ENCODE measurements at places on chromosomes 3 and 15.
A peak's percentile ranks its signal among the peaks of the same experiment; 100 is the strongest.

GRCh38 chr3:13718000-13718399 is 161.9 kb downstream of the WNT7A start:
- DNase-seq, result peak; percentile 5

DNA sequence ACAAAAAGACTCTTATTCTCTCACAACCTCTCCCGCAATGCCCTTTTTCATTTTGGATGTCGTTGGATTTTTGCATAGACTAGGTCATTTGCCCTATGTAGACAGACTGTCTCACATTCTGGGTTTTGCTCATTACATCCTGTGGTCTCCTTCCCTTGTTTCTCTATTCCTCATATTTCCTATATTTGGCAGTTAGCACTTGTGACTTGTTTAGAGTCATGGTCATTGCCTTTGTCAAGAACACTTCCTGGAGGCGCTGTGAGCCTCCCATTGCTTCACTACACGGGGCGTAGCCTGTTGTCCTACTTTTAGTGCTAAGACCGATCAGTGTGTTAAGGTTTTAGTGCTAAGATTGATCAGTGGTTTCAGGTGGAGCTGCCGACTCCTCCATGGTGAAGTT is 16.1 kb upstream of the TATDN2 start:
- no peak for DNase-seq

DNA sequence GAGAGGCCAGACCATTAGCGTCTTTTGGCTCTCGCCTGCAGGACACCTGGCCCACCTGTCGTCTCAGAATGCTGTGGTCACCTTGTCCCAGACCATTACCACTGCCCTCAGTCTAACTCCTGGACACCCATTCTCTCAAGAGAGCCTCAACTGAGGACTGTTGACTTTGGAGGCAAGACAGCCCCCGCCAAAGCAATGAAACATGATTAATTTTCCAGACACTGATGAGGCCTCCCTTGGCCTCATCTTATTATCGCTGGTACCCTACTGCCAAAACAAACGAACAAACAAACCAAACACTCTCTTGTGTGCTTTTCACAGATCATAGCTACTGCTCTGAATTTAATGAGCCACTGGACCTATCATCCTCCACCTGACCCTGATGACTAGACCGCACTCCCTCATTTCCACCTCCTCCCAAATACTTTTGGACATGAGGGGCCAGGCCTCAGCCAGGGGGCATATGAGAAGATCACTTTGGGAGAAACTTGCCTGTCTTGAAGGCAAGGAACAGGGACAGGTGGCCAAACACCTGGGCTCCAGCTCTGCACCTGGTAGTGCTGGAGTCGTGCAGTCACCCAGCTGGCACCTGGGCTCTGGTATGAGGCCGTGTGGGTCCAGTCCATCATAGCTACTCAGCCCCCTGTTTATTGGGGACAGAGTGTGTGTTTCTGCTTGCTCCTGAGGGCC is 27.6 kb downstream of the ALS2CL start:
- DNase-seq, result no peak

DNA sequence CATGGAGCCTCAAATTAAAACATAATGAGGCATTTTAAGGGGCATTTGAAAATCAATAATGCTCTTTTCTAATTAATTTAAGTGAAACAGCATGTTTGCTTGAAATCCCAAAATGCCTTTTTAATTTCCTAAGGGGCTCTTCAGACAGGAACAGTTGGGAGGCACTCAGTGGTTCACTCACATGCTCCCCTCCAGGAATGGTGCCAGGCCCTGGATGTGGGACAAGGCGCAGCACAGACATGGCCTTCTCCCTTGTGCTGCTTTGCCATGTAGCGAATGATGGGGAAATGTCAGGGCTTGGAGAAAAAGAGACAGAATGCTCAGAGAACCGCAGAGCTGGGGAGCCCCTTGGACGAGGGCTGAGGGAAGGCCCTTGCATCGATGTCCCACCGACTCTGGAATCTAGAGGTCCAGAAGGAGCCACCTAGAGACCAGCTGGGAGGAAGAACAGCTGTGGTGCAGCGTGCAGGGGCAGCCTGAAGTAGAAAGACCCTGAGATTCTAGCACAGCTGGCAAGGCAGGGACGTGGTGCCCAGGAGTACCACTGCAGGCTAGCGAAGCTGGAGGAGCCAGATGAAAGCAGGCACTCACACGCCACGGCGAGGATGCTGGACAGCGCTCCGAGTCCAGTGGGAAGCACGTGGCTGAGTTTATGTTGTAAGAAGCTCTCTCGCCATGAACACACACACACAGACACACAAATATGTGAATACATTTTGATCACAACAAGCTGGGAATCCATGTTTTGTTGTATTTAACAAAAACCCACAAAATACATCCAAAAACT is 27.0 kb downstream of the NSMCE3 start:
- no peak for DNase-seq

GRCh38 chr15:56794553-56795329 is 61.4 kb upstream of the ZNF280D start:
- DNase-seq, result no peak

DNA sequence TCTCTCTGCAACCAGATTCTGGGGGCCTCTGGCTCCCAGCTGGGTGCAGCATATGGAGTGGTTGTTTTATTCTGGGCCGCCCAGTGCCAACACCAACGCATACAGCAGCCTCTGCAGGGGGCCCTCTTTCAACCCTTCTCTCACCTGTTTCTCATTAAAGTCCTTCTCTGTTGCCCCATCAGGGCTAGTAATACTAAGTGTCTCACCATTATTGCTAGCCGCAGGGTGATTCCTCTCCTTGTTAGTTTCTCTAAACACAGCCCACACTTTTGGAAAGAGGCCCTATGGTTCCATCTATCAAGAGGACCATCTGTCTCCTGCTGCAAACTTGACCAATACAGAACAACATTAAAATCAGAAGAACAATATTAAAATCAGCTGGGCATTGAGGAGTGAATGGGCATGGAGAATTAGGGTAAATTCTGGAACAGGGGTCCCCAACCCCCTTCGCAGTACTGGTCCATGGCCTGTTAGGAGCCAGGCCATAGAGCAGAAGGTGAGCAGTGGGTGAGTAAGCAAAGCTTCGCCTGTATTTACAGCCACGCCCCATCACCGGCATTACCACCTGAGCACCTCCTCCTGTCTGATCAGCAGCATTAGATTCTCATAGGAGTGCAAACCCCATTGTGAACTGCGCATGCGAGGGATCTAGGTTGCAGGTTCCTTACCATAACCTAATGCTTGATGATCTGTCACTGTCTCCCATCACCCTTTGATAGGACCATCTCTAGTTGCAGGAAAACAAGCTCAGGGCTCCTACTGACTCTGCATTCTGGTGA is 36.5 kb downstream of the ALS2CL start:
- no peak for DNase-seq

DNA sequence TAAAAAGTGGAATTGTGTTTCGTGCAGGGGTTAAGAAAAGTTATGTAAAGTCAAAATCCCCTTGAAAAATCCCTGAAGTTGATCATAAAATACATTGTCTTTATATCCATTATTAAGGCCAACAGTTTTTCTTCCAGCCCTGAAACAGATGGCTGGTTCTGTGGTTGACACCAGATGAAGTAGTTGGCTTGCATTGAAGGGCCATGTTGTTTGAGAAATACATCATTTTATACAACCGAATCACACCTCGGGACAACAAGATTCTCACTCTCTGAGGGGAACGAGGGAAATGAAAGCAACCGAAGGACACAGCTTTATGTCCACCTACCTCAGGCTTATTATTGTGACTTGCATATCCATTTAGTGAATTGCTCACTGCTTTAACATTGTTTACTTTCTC is 126.0 kb upstream of the MITF start:
- no peak for DNase-seq

GRCh38 chr3:120064641-120065040 is 29.6 kb downstream of the GSK3B start:
- DNase-seq, result no peak

- no peak for DNase-seq
These were observed 84.7 kb downstream of the SEC22A start for GRCh38 chr3:123286308-123287023.

DNA sequence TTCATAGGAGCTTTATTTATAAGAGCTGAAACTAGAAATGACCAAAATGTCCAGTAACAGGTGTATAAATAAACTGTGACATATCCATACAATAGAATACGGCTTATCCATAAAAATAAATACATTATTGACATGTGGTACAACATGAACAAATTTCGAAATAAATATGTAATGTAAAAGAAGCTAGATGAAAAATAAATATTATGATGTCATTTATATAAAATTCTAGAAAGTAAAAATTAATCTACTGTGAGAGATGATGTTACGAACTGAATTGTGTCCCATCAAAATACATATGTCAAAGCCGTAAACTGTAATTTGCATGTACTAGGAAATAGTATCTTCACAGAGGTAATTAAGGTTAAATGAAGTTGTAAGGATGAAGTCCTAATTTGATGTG is 1104.9 kb downstream of the NSUN3 start:
- DNase-seq, result no peak

DNA sequence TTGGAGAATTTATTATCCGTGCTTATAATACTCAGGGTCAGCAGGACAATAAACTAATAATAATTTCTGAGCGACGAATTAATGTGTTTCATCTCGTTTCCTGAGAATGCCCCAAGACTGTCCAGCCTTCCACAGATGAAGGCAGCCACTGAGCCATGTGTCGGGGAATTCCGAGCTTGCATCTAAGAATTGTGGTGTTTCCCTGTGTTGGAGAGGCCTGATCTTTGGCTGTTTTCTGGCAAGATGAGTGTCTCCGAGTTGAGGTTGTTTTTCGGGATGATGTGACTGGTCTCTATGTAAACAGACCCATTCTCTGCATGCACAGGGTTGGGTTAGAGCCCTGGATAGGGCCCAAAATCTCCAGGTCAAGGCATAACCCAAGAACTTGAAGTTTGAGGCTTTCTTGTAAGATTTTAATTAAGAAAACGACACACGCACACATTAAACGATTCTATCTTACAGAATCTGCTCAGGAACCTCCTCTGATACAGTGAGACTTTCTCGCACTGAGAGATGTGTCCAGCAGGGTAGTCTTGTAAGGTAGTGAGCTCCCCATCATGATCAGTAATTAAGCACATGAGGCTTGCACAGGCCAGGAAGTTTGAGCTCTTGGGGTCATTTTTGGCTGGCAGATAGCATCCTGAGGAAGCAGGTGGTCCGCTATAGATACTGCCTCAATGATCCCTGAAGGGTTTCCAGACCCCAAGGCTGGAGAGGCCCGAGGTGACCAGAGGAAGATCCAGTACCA is 14.4 kb downstream of the FGD5 start:
- no peak for DNase-seq

DNA sequence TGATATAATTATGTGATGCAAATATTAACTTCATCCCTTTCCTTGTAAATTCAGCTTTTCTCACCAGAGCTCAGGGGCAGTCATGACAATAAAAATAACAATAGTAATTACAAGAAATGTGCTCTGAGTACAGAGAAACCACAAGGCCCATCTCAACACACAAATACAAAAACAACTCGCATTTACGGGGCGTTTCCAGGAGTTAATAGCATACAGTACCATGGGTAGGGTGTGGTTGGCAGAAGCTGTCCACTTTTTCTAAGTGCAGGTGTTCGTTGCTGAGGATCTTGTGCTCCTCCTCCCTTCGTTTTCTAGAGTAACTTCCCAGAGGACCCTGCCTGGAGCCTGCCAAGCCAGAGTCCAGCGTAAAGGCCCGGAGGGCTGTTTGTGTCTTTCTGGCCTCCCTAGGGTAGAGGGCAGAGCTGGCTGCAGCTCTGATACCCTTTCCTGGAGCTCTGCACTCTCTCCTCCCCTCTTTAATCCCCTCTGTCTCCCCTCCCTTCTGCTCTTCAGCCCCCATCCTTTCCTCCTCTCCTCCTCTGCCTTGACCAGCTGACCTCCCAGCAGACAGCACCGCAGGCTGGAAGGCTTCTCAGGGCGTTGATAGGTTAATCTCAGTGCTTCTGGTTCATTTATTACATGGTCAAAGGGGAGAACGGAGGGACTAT is 11.4 kb downstream of the SEMA3G start:
- peak; percentile 8 for DNase-seq

DNA sequence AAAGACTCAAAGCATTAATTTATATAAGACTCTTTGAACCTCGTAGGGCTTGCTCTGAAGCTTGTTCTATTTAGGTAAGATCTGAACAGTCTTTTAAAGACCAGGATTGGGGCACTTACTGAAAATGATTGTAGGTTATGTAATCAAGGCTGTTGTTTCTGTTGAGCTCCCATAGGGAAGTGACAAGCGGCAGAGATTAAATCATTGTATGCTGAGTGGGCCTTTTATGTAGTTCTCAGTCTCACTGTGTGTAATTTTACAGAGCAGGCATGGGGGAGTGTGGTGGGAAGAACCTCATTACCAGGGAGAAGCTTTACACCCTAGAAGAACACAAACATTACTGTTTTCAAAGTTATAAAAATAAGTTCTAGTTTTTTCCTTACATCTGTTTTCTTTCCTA is 160.0 kb upstream of the SNTN start:
- DNase-seq, result no peak

- DNase-seq, result no peak
These were observed 4.3 kb downstream of the CSRNP1 start for GRCh38 chr3:39149059-39149455.

GRCh38 chr3:12969486-12969885 is 103.7 kb downstream of the IQSEC1 start:
- no peak for DNase-seq

GRCh38 chr15:39510001-39510701 is 70.7 kb upstream of the THBS1 start:
- DNase-seq, result no peak

DNA sequence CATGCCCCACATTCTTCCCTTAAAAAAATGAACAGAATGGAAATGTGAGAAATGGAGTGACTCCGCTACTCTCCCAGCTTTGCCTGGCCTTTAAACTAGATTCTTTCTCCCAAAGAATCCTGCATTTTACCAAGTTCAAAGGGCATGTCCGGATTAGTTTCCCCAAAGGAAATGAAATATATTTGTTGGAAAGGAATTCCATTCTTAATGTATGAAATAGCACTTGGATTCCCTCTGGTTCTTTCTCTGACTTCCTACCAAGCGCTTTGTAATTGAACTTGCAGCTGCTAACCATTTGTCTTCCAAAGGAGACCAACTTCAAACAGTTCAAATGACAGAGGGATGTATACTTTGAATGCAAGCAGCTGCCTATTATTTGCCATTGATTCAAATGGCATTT is 18.9 kb downstream of the MAP2K1 start:
- DNase-seq, result no peak

DNA sequence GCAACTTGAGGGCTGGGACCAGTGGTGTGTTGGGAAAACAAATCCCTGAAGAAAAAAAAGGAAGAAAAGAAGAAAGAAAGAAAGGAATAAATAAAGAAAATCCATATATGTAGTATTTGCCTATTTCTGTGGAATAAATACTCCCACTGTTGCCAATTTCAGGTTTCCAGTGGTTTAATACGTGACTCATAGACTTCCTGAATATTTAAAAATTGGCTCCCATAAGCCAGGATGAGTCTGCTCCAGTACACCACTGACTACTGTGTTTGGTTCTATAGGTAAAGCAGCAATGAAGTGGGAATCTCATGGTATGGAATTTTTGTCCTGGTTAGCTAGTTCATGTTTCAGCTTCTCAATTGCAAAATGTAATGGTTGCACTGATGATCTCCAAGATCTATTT is 31.6 kb downstream of the PYDC2 start:
- no peak for DNase-seq

GRCh38 chr3:148884261-148884660 is 19.2 kb downstream of the CPA3 start:
- no peak for DNase-seq

Measured in uterus (tissue), 4 donors.